Placental epithelial cell (primary cell): ENCODE measurements at places on chromosomes 5 and 9. TPM values are rescaled to one million over a fixed set of nuclear protein-coding genes. Genes with fewer than 3 reads are reported as not detected.

Gene CMBL
- 9.4 and 11.4 TPM in 2 replicates for total RNA-seq

Gene SPINK1
- not detected in 2 replicates for total RNA-seq

Gene CD72
- 1.2 and 3.5 TPM in 2 replicates for total RNA-seq

Gene FOXD4L4
- 0.39 and 0.43 TPM in 2 replicates for total RNA-seq

Gene SPATA31C1
- not detected in 2 replicates for total RNA-seq

Gene PPP6C
- 23.6 and 35.7 TPM in 2 replicates for total RNA-seq

Gene PCDHA9
- under 0.01 TPM in 2 replicates for total RNA-seq

Gene CARD9
- total RNA-seq, result 4.7 and 7.4 TPM in 2 replicates

Gene NR5A1
- total RNA-seq, result not detected in 2 replicates

Gene PRXL2C
- 12.5 and 13.3 TPM in 2 replicates for total RNA-seq

Gene FAM151B
- total RNA-seq, result 5.1 and 5.6 TPM in 2 replicates

Gene FBP1
- not detected in 2 replicates for total RNA-seq

Gene GNA14
- 1.8 and 2.0 TPM in 2 replicates for total RNA-seq

Gene IL13
- not detected in 2 replicates for total RNA-seq

Gene PCDHB13
- total RNA-seq, result 0.43 and 0.79 TPM in 2 replicates

Gene LHX3
- total RNA-seq, result not detected in 2 replicates

Gene FAM221B
- total RNA-seq, result not detected in 2 replicates

Gene TRMT10B
- 1.7 and 7.1 TPM in 2 replicates for total RNA-seq

Gene FSTL4
- not detected in 2 replicates for total RNA-seq

Gene FCN2
- not detected in 2 replicates for total RNA-seq

Gene SPATA31E1
- not detected in 2 replicates for total RNA-seq

Gene SLC36A3
- 0.11 TPM in 1 of 2 replicates, not detected in the other for total RNA-seq

Gene PCDHGB2
- total RNA-seq, result 0.33 and 2.4 TPM in 2 replicates

Gene SIT1
- total RNA-seq, result not detected in 2 replicates

Gene ADRA1B
- 8.6 and 13.7 TPM in 2 replicates for total RNA-seq

Gene CD14
- total RNA-seq, result 0.33 TPM in 1 of 2 replicates, not detected in the other

Gene LPAR1
- total RNA-seq, result 15.3 and 17.9 TPM in 2 replicates

Gene PIP5K1B
- total RNA-seq, result 0.33 and 0.39 TPM in 2 replicates

Gene CERCAM
- 400 and 569 TPM in 2 replicates for total RNA-seq

Gene TMC1
- total RNA-seq, result under 0.01 and 0.79 TPM in 2 replicates

Gene AQP3
- 0.79 and 3.4 TPM in 2 replicates for total RNA-seq

Gene PHF24
- 0.39 and 0.65 TPM in 2 replicates for total RNA-seq

Gene RANBP17
- total RNA-seq, result 115 and 244 TPM in 2 replicates

Gene ASB6
- 11.4 and 19.7 TPM in 2 replicates for total RNA-seq

Gene SH3TC2
- 13.7 and 29.6 TPM in 2 replicates for total RNA-seq

Gene SLC6A18
- total RNA-seq, result not detected in 2 replicates

Gene ERAP2
- 7.1 and 13.6 TPM in 2 replicates for total RNA-seq

Gene OR2S2
- total RNA-seq, result not detected in 2 replicates

Gene GLDC
- total RNA-seq, result 0.11 TPM in 1 of 2 replicates, not detected in the other

Gene PGM5
- total RNA-seq, result 3.9 and 7.5 TPM in 2 replicates

Gene TMEM215
- not detected in 2 replicates for total RNA-seq

Gene KCNV2
- not detected in 2 replicates for total RNA-seq
